NCI-H1105 (cell line): ENCODE measurements at places on chromosomes 16 and 17.

GRCh38 chr17:40577611-40578065 lies 12.4 kb upstream of the CCR7 start:
- no peak for DNase-seq

GRCh38 chr16:23803591-23804123 lies 32.1 kb upstream of the PRKCB start:
- no peak for DNase-seq

DNA sequence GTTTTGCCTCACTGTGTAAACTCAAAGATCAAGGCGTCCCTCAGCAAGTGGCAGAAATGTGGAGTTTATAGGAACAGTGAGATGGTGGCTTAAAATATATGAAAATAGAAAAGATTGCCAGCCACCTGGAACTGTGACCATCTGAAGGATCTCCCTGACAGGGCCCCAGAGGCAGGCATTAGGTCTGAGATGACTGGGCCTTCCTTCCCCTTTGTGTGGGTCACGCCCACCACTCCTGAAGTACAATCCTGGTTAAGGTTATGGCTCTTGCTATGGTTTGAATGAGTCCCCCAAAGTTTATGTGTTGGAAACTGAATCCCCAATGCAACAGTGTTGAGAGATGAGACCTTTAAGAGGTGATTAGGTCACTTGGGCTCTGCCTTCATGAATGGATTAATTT lies 6.4 kb downstream of the ST6GALNAC2 start:
- DNase-seq = no peak

- no peak for DNase-seq
Measured at GRCh38 chr17:65537845-65538674, 23.4 kb downstream of the AXIN2 start.

DNA sequence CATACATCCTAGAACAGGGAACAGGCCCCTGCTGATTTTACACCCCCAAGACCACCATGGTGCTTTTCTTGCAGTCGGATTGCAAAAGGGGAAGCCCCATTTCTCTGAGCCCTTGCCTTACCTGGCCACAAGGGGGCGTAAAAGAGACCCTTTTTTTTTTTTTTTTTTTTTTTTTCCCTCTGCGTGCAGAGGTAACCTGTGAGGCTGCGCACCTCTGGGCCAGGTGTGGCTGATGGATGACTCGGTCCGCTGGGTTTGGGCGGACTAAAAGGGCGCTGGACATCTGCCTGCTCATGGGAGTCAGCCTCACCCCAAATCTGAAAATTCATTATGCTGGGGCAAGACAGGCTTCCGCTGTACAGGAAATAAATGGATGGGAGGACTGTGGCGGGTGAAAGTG lies 281.0 kb downstream of the CBLN1 start:
- DNase-seq = peak; percentile 34

DNA sequence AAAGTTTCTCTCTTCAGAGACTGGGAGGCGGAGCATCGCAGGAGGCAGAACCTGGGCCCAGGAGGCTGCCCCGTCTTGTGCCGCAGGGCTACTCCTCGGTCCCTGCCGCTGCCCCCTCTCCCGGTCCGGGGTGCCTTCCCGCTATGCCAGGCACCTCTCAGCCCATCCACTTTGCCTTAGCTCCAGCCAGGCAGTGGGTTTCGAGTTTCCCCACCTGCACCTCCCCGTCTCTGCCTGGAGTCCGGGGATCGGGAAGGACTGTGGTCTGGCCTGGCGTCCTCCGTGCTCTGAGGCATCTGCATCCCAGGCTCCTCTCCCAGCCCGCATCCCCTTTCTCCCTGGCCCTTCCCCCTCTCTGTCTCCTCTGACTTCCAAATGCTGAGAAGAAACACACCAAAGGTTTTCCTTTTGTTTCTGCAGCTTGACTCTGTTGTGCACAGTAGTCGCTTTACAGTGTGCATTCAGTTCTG lies 26.8 kb upstream of the PIK3R6 start:
- no peak for DNase-seq

DNA sequence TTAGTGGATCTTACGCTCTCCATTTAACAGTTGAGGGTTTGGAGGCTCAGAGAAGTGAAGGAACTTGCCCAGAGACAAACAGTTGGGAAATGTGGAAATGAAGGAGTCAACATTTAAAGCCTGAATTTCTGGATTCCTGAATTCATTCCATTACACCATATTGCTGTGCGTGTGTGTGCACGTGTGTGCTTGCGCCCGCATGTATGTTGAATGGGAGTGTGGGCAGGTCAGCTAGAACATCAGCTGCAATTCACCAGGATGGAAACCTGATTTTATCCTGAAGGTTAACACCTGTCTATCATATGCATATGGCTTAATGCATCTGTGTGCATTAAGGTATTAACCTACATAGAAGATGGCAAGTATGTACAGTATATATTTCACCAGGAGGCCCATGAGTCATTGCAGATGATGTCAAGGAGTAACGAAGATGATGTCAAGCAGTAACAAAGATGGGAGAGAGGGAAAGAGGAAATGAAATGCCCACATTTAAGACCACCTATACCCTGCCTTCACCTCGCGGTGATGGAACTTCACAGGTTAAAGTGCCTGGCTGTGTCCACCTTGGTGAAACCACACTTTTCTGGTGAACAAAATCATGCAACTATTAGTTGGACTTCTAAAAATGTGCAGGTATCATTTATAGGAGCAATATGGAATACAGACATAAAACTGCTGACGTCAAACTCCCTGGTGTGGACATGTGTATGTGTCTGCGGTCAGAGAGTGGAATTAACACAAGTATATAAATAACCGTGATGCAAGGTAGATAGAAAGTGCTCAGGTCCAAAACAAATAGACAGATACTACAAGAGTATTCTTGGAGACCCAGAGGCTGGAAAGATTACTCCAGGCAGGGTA lies 832 bp upstream of the ADAP2 start:
- DNase-seq = no peak

GRCh38 chr16:4859190-4859899 lies 12.1 kb downstream of the UBN1 start:
- no peak for DNase-seq

DNA sequence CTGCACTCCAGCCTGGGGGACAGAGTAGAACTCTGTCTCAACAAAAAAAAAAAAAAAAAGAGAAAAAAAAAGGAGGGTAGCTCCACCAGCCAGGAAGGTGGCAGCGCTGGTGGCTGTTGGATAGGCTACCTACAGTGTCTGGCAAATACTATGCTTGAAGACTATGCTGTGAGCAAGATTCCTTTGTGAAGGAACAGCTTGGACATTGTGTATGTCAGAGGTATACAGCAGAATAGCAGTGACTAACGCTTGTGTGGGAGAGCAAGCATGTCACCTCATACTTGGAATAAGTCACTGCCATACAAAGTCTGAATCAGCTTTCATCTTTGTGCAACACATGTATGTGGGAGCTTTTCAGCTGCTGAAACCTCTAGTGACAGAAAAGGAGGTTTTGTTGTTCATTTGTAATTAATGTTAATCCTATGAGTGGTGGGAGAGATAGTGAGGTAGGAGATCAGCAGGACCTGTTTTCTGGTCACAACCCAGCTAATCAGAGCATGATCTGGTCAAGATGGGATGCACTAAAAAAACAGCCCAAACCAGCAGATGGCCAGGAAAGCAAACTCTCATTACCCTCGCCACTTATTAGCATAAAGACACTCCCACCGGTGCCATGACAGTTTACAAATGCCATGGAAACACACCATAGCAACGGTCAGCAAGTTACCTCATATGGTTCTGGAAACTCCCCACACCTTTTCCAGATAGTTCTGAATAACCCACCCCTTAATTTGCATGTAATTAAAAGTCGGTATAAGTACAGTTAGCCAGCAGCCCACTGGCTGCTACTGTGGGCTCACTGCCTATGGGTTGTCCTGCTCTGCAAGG lies 6.8 kb upstream of the ITGAD start:
- DNase-seq = no peak

GRCh38 chr17:83079352-83079747 lies at the start of gene METRNL:
Gene METRNL, plus strand, starts transcription at chr17:83079609. Its CDS starts 207 bp downstream, at chr17:83079816.
- DNase-seq = no peak

DNA sequence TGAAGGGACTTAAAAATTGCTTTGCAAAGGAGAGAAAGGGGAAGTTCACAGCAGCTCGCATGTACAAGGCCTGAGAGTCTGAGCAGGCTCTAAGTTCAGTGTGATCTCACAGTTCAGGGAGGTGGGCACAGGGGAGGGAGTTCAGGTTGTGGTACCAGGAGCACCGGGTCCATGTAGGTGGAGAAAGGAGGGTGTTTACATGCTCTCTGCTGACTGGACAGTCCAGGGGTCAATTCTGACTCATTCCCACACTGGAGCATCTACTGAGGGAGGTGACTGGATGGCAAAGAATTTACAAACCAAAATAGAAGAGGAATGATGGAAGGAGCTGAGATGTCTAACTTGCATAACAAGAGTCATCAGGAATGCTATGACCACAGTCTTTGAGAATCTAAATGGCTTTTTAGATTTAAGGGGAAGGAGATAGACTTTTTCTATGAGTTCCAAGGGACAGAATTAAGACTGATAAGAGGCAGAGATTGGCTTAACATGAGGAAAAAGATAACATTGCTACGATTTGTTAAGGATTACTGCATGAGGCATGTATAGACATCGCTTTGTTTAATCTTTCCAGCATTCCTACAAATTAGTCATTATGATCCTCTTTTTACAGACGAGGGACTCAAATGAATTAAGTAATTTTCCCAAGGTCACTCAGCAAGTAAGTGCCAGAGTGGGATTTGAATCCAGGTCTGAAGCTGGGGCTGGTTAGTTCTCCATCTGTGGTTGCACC lies 29.9 kb downstream of the MIS12 start:
- no peak for DNase-seq

- DNase-seq = no peak
Measured at GRCh38 chr17:69869667-69870066, 205.4 kb upstream of the KCNJ16 start.
